ENCODE measurements at places on chromosomes 7 and 10. TPM values are rescaled to one million over a fixed set of nuclear protein-coding genes. Genes with fewer than 3 reads are reported as not detected.

DNA sequence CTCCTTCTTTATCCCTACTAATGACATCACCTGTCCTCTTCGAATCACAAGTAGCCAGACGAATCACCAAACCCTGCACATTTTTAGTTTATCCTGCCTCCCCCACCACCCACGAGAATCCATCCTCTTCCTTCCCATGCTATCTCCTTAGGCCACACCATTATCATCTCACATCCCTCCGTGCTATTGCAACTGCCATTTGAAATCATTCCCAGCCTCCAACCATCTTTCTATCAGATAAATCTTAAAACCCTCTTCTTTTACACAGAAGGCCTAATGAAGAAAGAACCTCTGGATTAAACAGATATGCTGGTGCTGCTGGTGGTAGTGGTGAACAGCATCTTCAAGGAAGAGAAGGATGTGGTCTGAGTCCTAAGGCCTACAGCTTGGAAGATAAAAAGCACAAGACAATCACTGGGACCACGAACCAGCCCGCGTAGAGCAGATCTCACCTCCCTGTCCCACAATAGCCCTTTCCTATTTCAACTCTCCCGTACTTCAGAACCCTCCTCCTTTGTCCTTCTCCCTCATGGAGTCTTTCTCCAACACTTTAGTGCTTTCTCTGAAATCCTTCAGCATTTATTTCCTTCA lies 403.1 kb downstream of the SFMBT2 start:
- no peak for DNase-seq

DNA sequence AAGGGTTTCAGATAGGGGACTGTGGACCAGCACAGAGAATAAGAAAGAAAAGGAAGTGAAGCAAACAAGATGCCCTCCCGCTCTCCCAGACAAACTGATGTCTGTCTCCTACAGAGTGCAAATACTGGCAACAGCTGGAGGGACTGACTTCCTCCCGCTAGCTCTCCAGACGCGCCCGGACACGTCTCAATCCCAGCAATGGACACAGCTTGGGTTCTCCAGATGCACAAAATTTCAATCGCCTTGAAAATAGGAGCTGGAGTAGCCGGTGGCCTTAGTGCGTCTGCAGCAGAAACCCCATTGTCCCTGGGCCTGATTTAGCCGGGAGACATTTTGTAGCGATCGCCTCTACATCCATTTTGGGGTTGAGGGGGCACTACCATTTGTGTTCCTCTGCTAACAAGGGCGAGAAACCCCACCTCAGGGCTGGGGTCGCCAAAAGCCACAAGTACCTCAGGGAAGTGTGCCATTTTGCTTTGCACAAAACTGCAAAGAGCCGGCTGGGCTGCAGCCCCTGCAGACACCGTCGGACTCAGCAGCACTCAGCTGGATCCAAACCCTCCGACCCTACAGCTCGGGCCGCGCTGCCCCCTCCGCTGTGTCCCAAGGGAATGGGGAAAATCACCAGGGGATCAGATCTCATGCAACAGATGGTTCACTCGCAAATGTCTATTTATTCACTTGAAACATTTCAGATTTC lies 5.9 kb downstream of the CPA2 start:
- DNase-seq = no peak

DNA sequence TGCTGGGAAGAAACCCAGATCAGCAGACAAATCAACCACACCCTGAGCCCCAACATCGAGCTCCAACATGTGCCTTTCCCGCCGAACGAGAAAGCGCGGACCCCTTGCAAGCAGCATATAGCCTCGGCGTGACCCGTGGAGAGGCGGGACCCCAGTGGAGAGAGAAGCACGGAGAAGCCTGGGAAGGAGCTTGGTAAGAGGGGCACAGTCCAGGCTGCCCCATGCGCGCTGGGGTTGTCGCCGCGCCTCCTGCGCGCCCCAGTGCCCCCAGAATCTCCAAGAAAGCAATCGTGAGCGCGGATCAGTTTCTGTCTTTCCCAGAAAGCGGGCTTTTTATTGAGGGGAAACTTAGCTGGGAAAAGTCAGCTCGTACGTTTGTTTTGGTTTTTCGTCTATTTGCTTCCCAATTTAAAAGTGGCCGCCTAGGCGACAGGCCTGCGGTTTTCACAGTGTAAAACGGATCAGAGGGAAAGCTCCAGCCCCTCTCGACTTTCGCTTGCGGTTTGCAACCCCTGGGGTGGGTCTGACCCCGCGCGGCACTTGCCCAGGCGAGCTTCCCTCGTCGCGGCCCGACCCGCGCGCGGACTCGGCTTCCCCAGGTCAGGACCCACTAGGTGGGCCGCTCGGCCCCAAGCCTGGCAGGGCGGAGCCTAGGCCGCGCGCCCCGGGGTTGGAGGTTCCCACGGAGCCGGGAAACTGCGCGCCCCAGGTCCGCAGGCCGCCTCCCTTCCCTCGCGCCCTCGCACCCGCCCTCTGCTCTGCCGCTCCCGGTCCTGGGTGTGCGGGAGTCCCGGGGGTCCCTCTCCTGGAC lies 31.1 kb downstream of the SKIDA1 start:
- DNase-seq = no peak

The CPN1 gene
- total RNA-seq = not detected

The STRIP2 gene
- 3.7 TPM for total RNA-seq

All from H4 (cell line).